ENCODE measurements at places on chromosomes 12 and 14.

DNA sequence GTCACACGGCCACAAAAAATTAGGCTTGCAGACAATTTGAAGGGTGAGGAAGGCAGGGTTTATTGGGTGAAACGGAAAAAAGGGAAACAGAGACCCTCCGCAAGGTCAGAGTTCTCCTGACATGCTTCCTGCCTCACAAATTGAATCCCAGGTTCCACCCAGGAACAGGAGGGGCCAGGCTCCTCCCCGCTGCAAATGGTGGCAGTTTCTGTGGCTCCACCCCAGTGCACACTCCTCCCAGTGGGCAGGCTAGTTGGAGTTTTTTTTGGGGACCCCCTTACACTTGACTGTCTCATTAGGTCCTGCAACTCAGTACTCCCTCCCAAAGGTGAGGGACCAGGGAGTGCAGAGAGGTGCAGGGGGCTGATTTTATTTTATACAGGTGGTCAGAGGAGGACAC is 39.4 kb upstream of the PPP1CC start:
- no peak for DNase-seq

DNA sequence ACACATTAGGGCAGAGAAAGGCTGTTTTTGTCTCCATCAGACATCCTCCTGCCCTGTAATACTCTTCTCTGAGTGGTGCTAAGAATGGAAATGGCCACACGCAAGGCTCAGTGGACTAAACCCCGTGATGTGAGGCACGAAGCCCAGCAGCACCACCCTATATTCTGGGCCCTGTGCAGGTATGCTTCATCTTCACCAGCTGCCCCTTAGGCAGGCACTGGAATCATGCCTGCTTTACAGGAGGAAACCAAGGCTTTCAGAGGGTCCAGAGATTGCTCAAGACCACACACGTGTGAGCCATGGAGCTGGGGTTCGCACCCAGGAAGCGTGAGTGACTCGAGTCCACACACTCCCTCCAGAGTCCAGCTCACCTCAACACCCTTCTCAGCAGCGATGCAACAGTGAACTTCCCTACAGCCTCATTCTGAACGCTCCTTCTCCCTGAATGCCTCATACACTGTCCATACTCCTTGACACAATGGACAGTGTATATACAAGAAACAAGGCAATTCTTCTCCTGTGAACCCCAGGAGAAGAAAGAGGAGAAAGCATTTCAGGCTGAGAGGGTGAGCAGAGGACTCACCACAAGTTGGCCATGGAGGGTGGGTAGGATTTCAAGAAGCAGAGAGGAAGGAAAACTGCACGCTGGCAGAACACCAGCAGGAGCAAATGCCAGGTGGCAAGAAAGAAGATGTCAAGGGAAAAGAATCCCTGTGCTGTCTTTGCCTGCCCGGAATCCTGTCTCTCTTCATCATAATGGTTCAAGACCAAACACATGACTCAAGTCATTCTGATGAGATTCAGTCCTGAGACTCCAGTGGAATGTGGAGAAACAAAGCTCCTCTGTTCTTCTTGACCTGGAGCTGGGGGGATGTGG is 39.1 kb downstream of the NT5DC3 start:
- no peak for DNase-seq

- DNase-seq: no peak
Measured at GRCh38 chr12:100128512-100128908, 14.2 kb downstream of the BLTP3B start.

DNA sequence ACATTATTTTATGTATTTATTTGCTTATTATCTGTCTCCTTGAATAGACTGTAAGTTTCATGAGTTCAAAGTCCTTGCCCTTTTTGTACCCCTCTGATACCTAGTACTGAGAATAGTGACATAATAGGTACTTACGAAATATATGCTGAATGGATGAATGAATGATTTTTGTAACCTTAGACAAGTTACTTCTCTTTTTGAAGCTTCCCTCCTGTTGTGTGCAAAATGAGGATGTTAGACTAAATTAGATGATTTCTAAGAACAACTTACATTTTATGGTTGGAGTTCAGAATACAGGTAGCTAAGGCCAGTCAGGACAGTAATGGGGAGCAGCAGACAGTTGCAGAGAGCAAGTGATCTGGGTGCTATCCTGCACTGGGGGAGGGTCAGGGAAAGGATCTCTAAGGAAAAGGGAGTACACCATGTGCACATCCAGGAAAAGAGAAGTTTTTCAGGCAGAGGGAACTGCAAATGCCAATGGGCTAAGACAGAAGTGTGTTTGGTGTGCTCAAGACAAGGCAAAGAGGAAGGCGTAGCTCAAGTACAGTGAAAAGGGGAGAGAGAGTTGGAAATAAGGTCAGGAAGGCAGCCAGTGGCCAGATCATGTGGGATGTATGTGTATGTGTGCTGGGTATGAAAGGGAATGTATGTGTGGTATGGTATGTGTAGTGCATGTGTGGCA is 59.4 kb upstream of the AMIGO2 start:
- no peak for DNase-seq

DNA sequence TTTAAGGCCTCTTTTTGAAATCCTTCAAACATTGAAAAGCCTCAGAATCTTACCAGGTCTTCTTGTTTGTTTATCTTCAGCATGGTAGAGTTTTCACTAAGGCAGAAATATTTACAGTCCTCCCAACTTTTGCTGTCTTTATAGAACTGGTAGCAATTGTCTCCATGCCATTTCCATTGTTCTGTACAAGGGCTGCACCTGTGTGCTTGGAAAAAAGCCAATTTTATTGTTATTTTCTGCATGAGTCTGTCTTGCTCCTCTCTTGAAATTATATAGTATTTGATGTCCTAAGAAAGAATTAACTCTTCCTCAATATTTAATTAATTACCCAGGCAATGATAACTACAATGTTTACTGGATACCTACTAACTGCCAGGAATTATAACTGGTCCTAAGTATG is 23.3 kb downstream of the CLEC1A start:
- no peak for DNase-seq

- no peak for DNase-seq
Measured at GRCh38 chr12:24212496-24212895, 263.0 kb upstream of the SOX5 start.

DNA sequence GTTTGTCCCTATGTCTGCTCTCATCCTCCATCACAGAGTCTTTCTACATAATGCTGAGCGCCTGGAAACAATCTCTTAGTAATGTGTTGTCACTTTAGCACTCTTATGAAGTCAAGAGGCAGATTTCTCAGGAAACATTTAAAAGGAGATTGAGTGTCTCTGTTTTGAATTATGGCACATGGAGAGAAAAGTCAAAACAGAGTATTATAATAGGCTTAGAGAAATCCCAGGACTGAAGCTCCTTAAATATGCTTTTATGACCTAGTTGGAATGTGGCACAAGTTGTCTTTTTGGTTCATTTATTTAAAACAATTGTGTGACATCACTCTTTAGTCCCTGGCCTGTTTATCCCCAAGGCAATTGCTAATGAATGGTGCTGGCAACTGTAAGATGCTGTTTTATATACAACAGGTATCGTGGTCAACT is 117.8 kb upstream of the HIF1A start:
- DNase-seq: no peak

GRCh38 chr14:67335781-67336180 is 23.8 kb downstream of the ATP6V1D start:
- DNase-seq: no peak

DNA sequence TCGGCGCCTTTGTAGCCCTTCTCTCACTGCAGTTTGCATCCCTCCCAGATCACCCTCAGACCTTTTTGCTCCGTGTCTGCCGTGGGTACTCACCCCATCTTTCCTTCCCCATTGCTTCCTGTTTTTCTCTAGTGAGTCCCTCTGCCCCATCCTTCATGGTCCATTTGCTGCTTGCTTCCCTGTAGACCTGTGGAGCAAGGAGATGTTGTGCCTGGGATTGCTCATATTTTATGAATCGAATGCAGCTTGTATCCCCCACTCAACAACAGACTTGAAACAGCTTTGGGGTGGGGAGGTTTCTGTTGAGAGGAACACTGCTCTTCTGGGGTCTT is 661 bp downstream of the DENR start:
- no peak for DNase-seq

DNA sequence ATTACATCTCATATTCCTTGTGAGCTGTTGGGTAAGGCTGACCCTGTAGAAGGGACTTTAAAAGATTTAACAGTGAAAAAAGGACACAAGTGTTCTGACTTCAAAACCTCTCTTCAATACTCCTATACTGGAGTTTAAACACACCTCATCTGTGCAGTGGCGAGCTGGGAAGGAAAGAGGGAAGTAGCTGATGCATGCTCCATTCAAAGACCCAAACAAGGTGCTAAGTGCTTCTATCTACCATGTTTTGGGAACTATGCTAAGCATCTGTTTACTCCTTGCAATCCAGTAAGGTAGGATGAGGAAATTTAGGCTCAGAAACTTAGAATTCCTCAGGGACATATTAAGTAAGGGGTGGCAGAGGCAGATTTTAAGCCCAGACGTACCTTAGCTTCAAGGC is 16.4 kb upstream of the DNM1L start:
- no peak for DNase-seq

DNA sequence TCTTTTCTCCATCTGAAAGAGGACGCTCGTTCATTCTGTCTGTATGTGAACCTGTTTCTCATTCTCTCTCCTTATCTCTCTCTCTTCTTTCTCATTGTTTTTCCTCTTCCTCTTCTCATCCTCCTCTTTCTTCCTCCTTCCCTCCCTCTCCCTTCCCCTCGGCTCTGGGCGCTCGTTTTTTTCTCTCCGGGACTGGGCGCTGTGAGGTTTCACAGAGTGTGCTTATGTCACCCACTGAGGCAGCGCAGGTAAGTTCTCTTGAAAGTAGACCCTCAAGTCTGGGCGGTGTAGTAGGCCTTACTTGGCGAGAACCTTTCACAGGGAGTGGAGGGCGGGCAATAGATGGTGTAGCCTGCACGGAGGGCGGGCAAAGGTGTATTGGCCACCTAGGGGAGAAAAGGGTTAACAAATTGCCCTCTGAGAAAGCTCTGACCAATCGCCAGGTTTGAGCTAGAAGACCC is 4.5 kb upstream of the SIX1 start:
- DNase-seq: no peak

DNA sequence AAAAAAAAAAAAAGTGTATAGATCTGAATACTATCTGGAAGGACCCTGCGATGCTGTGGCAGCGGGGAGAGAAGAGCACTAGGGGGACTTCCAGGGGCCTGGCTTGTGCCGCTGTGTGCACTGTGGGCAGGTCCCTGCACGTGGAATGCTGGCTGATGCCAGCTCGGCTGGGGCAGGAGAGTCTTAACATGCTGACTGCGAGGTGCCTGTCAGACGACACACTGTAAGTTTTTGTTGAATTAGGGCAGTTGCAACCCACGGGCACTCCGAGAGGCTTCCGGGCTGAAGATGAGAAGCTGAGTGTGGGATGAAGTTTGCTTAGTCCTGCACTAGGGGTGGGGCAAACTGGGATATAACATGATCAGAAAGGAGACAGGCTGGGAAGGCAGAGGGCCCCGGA is 10.7 kb downstream of the GLT1D1 start:
- DNase-seq: no peak

DNA sequence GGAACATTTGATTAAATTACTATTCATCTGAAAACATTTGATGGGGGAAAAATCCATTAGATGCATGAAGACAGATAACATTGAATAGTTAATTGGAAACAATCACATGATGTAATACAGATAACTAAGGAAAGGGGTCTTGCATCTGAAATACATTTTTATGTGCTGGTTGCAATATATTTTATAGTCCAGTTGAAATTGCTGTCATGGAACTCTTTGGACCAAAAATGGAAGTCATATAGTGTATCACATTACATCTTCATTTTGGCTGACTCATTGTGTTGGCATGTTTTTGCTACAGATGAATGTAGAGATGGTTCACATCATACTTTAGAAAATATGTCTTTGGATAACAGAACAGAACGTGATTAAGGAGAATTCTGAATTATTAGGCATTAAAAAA is 43.0 kb upstream of the GNPNAT1 start:
- no peak for DNase-seq

DNA sequence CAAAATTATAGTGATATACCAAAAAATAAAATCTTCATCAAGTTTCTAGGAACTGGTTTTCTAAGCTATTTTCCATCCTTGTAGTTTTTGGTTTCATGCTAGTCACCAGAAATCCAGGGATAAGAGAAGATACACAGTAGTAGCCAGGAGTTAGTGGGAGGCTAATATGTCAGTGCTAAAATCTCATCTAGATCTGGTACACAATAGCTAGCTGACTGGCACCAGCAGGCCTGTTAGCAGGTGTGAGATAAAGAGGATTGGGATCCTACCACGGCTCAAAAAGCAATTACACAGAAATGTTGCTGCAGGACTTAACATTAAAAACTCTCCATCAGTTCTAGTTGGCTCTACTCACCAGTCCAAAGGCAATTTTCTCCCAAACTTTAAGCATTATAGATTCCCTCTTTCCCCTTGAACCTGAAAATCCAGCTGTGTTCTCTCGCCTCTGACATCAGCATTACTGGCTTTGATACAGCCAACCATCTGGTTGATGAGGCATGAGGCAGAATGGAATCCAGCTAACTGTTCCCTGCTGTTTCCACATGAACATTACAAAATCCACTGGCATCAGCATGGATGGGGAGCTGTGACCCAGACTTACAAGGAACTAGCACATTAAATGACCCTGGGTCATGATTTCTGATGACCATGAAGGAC is 41.8 kb upstream of the CCDC196 start:
- no peak for DNase-seq

DNA sequence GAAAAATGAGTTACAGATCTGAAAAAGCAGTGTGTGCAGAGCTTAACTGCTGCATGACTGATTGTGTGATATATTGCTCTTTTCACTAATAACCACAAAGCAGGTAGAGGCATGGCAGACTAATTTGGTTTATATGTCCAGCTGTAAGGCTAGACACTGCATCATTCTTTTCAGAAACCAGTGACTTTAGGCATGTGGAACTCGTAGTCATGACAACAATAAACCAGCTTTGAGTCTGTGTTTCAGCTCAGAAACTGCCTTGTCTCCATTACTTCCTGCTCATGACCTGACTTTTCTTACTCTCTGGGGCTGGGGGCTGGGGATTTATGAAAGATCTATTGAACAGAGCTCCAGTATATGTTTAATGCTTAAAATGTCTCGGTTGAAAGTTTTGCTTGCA is 146.8 kb upstream of the LRIG3 start:
- no peak for DNase-seq

DNA sequence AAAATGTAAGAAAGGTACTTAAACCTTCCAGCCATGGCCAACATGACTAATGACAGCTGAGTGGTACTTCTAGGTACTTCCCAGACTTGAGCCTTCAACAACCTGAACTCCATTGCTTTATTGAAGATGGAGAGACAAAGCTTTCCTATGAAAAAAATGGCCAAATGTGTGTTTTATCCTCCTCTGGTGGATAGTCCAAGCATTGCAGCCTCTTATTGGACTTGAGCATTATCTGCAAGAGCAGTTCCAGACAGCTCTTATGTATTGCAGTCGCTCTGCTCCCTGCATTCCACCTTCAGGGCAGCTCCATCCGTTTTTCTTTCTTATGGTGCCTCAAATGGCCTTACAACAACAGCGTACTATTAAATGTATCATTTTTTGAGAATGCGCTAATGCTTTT is 588.2 kb downstream of the NRXN3 start:
- DNase-seq: peak; percentile 47

- DNase-seq: no peak
Measured at GRCh38 chr14:69696633-69697557, 70.0 kb upstream of the SRSF5 start.

GRCh38 chr12:84911271-84912197 is 1.1 kb downstream of the SLC6A15 start:
- peak; percentile 68 for DNase-seq

GRCh38 chr12:95774311-95775045 is 16.1 kb downstream of the NTN4 start:
- DNase-seq: no peak

Measured in COR-L47 (cell line).